ENCODE measurements at places on chromosomes 1 and 21.

GRCh38 chr1:30149226-30149625 is 574.2 kb downstream of the MATN1 start:
- no peak for DNase-seq

GRCh38 chr1:209072481-209072880 is 511.0 kb upstream of the CAMK1G start:
- no peak for DNase-seq

- no peak for DNase-seq
Measured at GRCh38 chr21:28421716-28422524, 570.8 kb downstream of the LTN1 start.

- no peak for DNase-seq
Measured at GRCh38 chr1:236762410-236762809, 32.7 kb upstream of the MTR start.

DNA sequence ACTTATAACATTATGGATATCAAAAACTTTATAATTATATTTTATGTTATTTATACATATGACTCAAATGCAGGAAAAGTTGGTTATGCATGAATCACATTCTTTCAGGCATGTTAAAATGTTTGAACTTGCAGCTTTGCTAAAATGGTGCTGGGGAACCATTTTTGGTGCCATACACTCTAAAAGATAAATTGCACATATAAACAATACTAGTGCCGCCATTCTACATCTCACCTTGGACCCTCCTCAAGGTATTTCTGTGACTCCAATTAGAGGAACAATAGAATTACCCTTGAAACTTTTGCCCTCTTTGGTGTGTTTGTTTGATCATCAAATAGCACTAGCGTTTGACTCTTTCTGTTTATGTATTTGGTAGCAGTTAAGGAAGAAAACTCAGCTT is 997 bp downstream of the PRKACB start:
- no peak for DNase-seq

- DNase-seq = no peak
Measured at GRCh38 chr1:234571702-234572101, 38.3 kb downstream of the IRF2BP2 start.

DNA sequence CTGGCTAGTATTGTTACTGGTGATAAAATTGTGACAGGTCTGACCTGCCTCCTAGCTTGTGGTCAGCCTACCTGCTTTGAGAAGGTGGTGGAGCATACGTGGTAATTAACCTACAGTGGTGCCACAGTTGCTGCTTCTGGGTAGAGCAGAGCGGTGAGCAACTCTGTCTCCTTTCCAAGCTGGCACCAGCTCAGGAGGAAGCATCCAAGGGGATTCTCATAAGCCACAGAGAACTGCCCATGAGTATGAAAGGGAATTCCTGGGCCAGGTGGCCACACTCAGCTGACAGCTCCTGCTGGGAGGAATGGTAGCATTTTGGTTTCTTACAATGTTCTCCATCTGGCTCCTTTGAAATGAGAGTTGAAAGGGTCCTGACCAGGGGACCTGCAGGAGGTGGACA is 39.4 kb downstream of the ATP2B4 start:
- DNase-seq = no peak

- DNase-seq = no peak
Measured at GRCh38 chr1:164495905-164496304, 63.1 kb upstream of the PBX1 start.

- DNase-seq = no peak
Measured at GRCh38 chr1:5379176-5379759, 613.0 kb downstream of the NPHP4 start.

GRCh38 chr1:52413410-52413989 is 9.1 kb downstream of the PRPF38A start:
- no peak for DNase-seq

DNA sequence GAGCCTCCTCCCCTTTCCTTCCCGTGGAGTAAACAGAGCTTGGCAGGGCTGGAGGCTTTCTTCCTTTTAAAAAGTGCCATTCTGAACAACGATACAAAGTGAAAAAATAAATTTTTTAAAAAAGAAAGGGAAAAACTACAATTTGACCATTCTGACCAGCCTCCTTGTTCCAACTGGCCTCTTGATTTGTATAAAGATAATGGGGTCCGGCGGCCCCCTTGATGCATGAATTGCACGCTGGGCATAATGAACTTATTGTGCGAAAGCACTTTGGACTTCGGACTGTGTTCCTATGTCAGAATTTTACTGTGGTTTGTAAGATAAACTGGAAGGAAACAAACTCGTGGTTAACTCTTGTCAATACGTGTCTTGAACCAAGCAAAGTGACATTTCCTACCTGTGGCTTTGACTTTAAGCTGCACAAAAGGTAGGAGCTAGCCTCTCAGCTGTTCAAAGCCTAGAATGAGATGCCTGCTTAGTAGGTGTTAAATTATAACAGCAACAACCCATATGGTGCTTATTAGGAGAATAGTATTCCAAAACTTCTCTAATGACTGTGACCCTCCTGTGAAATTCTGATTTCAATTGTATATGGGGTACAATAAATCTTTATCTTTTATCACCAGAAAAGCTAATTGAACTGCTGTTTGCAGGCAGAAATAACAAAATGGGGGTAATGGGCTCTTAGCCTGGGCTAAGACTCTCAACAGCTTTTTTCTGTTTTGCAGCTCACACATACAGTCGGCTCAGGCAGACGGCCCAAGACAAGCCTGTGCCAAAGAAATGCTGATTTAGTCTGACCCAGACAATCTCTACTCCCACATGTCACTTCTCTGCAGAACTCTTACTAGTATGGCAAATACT is 9.3 kb downstream of the IRF2BP2 start:
- DNase-seq = no peak

DNA sequence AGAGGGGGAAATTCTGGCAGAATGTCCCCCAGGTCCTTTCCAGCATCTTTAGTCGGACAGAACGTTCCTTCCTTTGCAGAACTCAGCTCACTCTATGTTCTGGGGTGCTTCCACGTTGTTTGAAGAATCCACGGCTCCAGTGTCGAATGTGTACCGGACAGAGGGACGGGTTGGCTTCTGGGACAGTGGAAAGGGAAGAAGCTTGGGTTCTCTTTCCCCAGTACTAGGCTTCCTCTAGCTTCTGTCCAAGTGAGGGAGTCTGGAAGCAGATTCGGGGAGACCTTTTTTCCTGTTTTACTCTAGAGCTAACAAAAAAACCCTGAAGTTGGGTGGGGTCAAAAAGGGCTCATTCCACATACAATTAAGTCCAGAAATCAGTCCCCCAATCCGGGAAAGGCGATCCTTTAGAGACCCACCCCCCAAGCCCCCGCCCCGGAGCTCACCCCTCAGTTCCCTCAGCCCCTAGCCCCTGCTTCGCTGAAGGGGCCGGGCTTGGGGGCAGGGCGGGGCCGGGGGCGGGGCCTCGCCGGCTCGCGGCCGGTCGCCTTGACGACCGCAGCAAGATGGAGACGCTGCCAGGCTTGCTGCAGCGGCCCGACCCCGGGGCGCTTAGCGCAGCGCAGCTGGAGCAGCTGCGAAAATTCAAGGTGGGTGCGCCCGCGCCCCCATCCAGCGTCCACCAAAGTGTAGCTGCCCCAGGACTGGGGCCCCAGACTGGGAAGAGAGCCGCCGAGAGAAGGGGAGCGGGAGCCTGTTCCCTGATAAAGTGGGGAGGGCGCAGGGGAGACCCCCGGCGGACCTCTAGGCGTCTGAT is at the start of gene RIIAD1:
RIIAD1 (plus strand) TSS at position 549 of the 814 bp plus-strand sequence; CDS start at position 564, 15 bp downstream.
- DNase-seq = peak; percentile 33

- peak; percentile 53 for DNase-seq
Measured at GRCh38 chr1:155226910-155227260, 18.4 kb downstream of the MTX1 start.

DNA sequence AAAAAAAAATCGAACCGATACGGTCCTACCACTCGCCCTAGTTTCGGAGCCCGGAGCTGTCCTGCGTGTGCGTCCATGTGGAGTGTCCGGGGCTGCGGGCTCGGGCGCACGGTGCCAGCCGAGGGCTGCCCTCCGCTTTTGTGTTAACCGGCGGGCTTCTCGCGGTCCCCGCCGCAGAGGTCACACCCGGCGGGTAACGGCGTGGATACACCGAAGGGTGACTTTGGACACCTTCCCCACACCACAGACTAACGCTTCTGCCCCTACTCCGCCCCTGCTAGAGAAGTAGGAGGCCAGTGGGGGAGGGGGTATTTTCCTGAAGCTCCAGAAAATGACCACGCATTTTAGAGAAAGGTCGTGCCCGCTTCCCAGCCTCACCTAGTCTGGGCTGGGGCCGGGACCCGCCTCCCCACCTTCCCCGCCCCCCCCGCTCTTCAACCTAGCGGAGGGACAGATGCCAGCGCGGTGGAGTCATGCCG is 609 bp upstream of the ATF3 start:
- no peak for DNase-seq

GRCh38 chr1:151701515-151701914 is 15.1 kb downstream of the CELF3 start:
- no peak for DNase-seq

DNA sequence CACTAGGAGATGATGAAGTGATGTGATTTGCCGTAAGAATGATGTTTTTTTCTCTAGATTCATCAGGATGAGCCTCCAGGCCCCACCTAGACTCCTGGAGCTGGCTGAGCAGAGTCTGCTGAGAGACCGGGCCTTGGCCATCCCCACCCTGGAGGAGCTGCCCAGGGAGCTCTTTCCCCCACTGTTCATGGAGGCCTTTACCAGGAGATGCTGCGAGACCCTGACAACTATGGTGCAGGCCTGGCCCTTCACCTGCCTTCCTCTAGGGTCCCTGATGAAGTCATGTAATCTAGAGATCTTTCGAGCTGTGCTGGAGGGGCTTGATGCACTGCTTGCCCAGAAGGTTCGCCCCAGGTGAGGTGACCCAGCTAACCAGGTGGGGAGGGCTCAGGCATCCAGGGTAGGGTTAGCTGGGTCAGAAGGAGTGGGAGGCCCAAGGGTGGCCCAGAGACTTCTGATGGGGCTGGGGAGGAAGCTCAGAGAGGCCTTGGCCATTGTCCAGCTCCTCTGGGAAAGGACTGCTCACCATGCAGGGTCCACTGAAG is 1.3 kb downstream of the PRAMEF12 start:
- DNase-seq = no peak

DNA sequence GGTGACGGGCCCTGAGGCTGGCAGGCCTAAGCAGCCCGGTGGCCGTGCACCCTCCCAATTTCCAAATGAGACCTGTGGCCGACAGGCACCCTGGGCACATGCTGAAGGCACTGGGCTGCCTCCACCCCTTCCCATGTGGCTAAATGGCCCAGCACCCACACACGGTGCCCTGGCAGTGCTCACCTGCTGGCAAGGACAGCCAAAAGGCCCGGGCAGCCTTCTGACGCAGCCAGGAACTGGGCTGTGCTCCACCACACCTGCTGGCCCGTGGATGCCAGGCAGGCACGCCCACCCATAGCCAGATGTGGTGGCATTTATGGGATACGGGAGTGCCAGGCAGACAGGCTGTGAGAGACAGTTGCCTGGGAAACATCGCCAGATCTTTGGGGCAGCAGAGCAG is 4.0 kb upstream of the FAAP20 start:
- DNase-seq = no peak

- no peak for DNase-seq
Measured at GRCh38 chr1:181499825-181500224, 16.5 kb downstream of the CACNA1E start.

DNA sequence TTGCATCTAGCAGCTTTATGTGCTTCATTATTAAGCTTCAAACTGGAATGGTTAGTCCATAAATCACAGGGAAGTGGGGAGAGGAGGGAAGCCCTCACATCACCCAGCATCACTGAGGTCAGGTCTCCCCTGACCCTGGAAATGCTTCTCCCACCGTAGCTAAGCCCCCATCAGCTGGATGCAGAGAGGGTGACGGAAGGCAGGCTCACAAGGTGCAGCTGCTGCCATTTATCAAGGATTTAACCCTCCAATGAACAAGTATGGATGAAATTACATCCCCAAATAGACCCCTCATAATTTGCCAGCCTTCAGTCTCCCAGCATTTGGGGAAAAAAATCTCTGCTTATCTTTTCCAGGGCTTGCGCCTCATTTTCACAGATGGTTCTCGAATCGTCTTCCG is 60.8 kb downstream of the PGM1 start:
- DNase-seq = peak; percentile 62

DNA sequence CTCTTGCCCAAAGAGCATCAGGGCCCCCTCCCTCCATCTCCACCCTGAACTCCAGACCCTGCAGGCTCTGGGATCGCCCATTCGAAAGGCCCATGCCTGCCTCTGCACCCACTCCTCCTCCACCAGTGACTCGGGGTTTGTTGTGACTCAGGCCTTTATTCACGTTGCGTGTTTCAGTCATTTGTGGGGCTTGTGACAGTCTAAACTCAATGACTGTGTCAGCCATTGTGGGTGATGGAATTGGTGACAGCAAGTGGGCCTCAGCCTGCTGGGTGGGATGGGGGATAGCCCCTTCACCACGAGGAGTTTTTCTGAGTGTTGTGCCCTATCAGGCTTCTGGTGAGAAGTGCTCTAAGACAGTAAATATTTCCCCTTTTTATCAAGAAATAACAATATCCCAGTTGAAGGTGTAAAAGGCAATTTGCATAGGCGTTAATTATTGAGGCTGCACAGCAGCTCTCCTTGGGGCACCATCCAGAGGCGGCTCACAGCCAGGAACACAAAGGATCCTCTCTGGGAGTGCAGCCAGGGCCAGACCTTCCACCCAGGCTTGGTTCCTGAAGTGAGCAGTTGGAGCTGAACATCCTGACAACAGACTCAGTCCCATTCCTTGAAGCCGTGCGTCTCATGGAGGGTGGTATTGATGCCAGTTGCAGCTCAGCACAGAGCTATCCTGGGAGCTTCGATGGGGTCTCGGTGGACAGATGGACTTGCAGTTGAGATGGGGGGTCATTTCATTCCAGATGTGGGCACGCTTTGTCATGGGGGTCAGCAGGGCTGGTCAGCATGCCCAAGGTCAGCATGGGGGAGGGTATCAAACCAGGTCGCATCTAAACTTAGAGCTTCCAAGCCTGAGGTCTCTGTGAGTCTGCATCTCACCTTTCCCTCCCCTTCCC is 135.6 kb upstream of the CACNA1E start:
- no peak for DNase-seq

GRCh38 chr1:19329188-19329587 is 17.1 kb downstream of the SLC66A1 start:
- DNase-seq = no peak

- DNase-seq = no peak
Measured at GRCh38 chr1:118154220-118154619, 30.8 kb downstream of the SPAG17 start.

DNA sequence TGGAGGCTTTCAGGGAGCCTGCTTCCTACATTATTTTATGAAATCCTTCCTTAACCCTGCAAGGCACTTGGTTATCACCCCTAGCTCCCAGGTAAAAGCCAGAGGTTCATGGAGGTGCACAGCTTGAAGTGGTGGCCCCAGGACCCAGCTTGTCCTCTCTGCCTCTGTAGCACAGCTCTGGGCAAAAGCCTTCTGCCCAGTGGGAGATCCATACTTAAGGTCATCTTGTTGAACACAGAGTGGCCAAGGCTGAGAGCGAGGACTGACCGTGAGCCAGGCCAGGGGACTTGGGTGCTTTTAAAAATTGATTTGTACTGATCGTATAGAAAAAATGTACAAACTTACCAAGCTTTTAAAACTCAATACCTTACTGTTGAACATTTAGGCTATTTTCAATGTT is 33.4 kb downstream of the KCNA2 start:
- DNase-seq = no peak

- DNase-seq = peak; percentile 16
Measured at GRCh38 chr1:110412576-110412975, 5.1 kb upstream of the LAMTOR5 start.
